Activated T-cell treated with anti-CD3 and anti-CD28 coated beads for 4 hours (primary cell): ENCODE measurements at places on chromosomes 16 and 17.

- no peak for DNase-seq
These were observed 5.9 kb upstream of the CNOT1 start for GRCh38 chr16:58635502-58635901.

DNA sequence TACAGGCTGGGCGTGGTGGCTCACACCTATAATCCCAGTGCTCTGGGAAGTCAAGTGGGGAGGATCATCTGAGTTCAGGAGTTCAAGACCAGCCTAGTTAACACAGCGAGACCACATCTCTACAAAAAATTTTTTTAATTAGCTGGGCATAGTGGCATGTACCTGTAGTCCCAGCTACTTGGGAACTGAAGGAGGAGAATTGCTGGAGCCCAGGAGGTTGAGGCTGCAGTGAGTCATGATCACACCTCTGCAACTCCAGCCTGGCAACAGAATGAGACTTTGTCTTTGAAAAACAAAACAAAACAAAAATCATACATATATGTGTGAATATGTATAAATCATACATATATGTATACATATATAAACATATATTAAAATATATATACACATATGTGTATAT lies 54.1 kb upstream of the MARCHF10 start:
- DNase-seq, result no peak

GRCh38 chr17:60496041-60496440 lies 30.0 kb downstream of the APPBP2 start:
- no peak for DNase-seq

DNA sequence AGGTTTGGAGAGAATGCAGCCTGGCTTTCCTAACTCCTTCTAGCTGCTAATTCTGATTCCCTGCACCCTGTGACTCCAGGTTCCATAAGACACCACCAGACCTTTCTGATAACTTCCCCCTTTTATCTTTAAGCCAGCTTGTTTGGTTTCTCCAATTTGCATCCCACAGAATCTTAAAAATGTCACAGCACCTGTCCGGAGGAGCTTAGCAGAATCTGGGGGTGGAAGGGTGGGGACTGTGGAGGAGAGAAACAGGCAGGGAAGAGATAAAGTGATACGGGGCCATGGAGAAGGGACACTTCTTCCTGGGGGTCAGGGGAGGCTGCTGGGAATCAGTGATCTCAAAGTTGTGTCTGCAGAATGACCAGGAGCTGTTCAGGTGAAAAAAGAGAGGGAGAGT lies 59.4 kb downstream of the FOXL1 start:
- DNase-seq, result no peak

GRCh38 chr17:48176471-48176855 lies 68.9 kb downstream of the SNX11 start:
- no peak for DNase-seq

GRCh38 chr17:34527136-34527907 lies 52.1 kb upstream of the TMEM132E start:
- DNase-seq, result no peak

GRCh38 chr17:10802496-10803284 lies 1.2 kb downstream of the TMEM238L start:
- DNase-seq, result no peak

GRCh38 chr17:65278050-65278819 lies 141.1 kb downstream of the RGS9 start:
- peak; percentile 3 for DNase-seq
